Inflammatory macrophage treated with lipopolysaccharide for 1 hour (primary cell): ENCODE measurements at places on chromosomes 12 and 14.

- DNase-seq: no peak
Observed at GRCh38 chr12:44848703-44849085, 27.4 kb downstream of the NELL2 start.

- peak; percentile 19 for DNase-seq
Observed at GRCh38 chr14:87944987-87945604, 47.9 kb downstream of the GALC start.

GRCh38 chr14:81831128-81831820, 297.6 kb upstream of the SEL1L start:
- no peak for DNase-seq

- DNase-seq: no peak
Observed at GRCh38 chr12:5177731-5178130, 134.1 kb downstream of the KCNA5 start.

DNA sequence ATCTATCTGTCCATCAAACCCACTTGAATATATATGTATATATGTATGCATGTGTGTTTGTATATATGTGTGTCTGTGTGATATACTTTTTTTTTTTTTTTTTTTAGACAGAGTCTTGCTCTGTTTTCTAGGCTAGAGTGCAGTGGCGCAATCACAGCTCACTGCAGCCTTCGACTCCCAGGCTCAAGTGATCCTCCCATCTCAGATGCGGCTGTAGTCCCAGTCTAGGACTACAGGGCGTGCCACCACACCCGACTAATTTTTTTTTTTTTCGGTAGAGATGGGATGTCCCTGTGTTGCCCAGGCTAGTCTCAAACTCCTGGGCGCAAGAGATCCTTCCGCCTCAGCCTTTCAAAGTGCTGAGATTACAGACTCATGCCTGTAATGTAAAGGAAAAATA, 13.0 kb upstream of the APOBEC1 start:
- no peak for DNase-seq

- no peak for DNase-seq
Observed at GRCh38 chr14:60777856-60778578, 43.5 kb downstream of the MNAT1 start.

DNA sequence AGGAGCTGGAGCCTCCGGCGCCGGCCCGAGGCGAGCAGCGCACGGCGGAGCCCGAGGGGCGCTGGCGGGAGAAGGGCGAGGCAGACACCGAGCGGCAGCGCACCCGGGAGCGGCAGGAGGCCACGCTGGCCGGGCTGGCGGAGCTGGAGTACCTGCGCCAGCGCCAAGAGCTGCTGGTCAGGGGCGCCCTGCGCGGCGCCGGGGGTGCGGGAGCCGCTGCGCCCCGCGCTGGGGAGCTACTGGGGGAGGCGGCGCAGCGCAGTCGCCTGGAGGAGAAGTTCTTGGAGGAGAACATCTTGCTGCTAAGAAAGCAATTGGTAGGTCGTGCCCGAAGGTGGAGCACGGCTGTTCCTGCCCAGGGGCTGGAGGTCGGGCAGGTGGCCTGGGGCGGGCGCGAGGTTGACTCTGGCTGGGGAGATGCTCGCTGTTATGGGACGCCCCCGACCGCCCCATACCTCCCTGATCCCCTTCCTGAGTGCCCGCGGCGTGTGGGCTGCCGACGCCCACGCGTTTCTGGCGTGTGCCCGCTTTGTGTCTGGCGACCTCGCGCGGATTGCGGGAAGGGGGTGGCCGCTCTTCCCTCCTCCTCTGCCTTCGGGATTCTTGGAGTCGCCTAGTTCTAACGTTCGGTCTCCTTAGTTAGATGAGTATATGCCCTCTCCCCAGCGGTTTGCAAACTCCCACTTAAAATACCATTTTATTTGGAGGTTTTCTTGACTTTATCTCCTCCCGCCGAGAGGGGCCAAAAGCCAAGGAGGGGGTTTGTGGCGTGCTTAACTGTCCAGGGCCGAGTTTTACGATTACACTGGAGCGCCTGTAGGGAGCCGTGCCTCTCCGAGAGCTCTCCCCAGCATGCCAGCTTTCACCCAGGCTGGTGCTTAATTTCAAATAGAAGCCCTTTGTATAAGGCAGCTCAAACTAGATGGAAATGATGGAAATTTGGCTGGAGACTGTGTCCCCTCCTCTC, 752 bp downstream of the DACT1 start:
- peak; percentile 7 for DNase-seq

- DNase-seq: no peak
Observed at GRCh38 chr12:77179515-77179914, 114.1 kb upstream of the E2F7 start.

DNA sequence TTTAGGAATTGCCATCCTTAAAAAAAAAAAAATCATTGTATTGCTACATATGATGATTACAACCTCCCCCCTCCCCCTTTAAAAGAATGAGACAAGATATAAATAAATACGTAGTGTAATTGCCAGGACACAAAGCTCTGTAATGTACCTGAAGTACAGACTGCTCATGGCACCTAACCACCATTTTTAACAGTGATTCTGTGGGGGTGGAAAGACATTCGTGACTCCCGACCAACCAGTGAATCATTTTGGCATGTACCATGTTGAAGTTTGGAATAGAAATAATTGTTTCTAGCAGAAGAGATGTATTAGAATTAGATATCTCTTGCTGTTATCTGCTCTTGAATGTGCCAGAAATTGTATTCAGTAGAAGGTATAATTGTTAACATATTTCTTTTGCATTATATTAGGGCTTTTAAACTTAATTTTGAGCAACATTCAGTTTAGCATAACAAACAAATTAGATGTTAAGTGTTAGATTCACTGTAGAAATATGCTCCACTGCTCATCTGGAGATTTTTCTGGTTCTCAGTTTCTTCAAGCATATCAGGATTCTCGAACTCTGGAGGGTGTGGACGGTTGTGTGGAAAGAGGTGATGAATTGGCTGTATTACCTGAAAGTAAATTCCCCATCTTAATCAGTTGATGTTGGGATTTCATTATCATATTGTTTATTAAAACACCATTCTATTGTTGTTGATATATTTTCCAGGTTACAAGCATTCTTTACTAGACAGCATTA, 31.1 kb downstream of the FRS2 start:
- no peak for DNase-seq

DNA sequence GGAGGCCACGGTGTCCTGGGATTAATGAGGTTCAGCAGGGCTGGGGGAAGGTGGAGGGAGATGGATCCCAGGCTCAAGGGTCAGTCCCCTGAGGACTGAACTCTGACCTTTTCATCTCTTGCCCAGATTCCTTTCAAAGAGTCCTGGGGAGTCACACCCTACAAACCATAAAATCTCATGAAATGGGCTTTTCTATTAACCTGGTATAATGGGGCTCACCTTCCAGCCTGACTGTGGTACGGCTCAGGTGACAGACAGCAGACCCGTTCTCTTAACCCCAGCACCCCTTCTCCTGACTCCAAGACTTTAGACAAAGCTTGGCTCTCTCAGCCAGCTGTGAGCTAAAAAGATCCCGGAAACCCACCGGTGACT, 268.2 kb downstream of the ADGRD1 start:
- DNase-seq: no peak

DNA sequence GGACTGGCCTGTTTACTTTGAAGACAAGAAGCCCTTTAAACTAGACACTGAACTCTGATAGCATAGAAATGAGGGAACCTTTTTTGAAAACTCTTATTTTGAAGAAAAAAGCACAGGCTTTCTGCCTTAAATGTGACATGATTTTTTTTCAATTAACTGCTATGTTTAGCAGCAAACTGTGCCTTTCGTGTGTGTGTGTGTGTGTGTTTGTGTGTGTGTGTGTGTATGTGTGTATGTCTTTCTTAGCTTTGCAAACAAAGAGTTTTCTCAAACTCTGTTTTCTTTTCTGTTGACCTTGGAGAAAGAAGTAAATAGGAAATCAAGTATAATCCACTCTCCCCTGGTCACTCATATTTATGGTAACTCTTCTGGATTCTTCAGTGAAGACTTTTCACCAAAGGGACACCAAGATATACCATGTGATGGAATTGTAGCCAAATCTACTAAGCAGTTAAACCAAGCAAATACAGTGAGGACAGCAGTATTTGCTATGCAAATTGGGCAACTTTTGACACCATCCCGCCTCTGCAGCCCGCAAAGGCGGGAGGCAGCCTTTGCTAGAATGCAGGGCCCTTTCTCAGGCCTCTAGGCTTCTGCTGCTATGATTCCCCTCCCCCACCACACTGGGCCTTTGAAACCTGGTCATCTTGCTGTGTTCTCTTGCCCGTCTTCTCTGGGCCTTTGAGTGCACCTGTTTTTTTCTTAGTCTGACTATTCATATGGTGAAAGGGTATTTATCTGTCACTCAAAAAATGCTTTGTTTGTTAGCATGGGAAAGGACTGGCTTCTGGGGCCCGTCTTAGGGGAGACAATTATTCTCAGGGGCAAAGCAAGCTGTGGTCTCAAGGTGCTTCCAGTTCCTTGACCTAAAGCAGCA, 107.9 kb downstream of the MYRFL start:
- DNase-seq: no peak

DNA sequence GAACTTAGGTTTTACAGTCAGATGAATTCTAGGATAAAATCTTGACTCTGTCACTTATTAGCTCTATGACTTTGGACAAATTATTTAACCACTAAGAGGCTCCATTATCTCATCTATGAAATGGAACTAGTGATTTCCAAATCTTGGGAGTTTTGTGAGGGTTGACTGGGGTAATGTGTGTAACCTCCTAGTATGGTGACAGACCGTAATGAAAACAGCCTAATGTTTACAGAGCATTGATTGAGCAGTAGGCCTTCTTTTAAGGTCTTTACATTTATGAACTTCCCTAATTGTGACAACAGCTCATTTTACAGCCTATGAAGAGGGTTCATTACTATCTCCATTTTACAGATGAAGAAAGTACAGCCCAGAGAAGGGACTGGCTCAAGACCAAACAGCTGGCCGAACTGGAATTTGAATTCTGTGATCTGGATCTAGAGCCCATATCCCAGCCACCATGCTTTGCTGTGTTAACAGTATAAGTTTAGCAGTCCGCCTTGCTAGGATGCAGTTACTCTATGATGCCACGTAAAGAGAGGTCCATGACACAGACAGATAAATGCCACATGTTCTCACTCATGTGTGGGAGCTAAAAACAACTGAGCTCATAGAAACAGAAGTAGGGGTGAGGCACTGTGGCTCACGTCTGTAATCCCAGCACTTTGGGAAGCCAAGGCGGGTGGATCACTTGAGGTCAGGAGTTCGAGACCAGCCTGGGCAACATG, 9.1 kb upstream of the FBXL14 start:
- peak; percentile 70 for DNase-seq

DNA sequence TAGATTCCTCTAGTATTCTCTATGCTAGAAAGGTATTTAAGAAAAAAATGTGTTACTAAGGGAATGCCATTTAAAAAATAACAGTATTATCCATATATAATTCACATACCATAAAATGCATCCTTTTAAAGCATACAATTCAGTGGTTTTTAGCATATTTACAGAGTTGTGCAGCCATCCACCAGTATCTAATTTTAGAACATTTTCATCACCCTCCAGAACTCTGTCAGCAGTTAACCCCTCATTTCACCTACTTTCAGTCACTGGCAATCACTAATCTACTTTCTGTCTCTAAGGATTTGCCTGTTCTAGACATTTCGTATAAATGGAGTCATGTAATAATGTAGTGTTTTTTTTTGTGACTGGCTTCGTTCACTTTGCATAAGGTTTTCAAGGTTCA, 33.4 kb downstream of the TBC1D15 start:
- DNase-seq: no peak

DNA sequence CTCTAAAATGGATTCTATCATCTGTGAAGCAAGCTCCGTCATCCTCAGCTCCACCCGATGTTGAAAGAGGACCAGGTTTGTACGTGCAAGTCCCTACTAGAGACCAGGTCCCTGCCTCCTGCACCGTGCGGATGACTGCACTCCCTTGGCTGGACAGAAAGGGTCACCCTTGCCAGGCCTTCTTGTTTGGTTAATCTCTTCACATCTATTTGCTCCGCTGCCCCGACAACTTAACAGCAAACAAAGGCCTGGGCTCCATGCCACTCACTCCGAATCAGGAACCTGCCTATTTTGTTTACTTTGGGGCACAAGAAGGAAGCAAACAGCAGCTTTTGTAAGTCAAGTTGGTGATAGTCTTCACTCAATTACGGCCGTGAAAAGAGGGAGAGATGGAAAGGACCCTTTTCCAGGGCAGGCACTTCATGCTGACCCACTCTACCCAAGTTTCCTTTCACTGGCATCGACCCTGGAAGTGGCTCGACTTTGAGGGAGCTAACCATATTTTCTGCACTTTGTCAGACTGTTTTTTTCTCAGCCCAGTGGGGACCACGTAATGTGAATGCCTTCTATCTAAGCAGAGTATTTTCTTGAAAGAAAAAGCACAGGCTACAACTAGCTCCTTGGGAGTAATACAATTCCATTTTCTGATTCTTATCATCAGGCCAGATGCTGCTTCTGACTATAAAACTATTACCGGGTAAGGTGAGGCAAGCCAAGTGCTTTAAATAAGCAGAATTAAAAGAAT, 202.6 kb downstream of the FOXN3 start:
- DNase-seq: no peak
